RWPE2 (cell line): ENCODE measurements at places on chromosomes 4 and X.

DNA sequence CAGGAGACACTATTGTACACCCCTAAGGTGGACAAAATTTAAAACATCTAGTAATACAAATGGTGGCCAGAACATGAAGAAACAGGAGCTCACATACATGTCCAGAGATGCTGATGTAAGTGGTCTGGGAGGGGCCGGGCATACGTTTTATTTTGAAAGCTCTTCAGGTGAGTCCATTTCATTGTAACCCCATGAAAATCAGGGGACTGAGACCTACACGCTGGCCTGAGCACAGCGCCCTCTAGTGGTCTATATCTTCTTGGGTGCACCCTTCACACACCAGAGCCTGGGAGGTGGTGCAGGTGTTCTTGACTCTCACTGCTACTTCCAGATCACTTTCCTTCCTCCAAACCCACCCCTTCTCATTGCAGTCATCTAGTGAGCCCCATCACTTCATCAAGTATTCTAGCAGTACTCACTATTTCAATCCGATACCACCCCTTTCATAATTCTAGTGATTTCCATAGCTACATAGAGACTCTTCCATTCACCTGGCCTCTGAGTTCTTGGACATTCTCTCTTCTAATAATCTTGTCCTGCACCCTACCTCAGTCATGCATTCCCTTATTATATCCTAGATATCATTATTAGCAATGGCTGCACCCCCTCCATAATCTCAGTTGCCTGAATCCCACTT lies 4.3 kb upstream of the TLR6 start:
- H3K27me3 ChIP-seq = no peaks in the 10 kb centered on the region
- H3K27ac ChIP-seq = no peak overlapping the region
- no peak for DNase-seq

DNA sequence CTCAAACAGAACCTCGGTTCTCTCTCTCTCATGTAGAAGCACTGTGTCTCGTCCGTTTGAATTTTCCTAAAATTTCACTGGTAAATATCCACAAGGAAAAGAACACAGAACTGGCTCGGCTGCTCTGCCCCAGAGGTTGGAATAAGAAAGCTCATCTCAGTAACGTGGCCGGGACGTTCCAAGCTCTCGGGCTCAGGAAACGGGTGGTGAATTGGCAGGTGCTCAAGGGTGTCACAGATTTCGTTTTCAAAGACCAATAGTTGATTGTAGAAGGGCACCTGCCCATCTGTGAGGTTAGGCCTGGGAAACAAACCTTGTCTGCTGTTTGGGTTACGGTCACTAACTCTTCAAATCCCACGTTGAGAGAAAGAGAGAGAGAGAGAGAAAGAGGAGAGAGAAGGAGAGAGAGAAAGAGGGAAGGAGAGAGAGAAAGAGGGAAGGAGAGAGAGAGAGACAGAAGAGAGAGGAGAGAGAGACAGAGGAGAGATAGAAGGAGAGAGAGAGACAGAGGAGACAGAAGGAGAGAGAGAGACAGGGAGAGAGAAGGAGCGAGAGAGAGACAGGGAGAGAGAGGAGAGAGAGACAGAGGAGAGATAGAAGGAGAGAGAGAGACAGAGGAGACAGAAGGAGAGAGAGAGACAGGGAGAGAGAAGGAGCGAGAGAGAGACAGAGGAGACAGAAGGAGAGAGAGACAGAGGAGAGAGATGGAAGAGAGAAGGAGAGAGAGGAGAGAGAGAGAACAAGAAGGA lies 106.6 kb downstream of the CRLF2 start:
- peaks cover 2% of the 10 kb centered on the region for H3K27me3 ChIP-seq
- peak; percentile 23 for DNase-seq
- H3K36me3 ChIP-seq = no peaks in the 10 kb centered on the region
- H3K27ac ChIP-seq = no peak overlapping the region
- H3K4me1 ChIP-seq = no peaks in the 10 kb centered on the region

DNA sequence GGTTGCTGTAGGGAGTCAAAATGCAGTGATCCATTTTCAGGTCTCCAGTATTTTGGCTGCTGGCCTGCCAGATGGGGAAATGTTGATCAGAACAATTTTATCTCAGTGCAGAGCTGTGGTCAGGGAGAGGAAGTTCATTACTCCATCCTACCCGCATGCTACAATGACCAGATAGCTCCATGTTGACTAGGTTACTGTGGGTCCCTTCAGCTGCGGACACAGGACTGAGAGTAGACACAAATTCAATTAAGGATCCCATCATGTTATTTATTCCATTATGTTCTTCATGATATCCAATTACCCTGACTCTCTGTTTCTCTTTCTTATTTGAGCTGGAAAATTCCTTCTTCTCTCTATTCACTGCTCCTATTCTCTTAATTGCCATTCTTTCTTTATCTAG lies 16.3 kb downstream of the SYNPO2 start:
- H3K36me3 ChIP-seq = no peaks in the 10 kb centered on the region
- no peak overlapping the region for H3K4me3 ChIP-seq
- no peaks in the 10 kb centered on the region for H3K4me1 ChIP-seq
- DNase-seq = no peak
- peaks cover 4% of the 10 kb centered on the region for H3K27me3 ChIP-seq

- no peaks in the 10 kb centered on the region for H3K36me3 ChIP-seq
- no peak for DNase-seq
- H3K4me1 ChIP-seq = no peaks in the 10 kb centered on the region
- H3K4me3 ChIP-seq = peak overlapping the region; percentile 49
- peak overlapping the region; percentile 92 for H3K27ac ChIP-seq
These were observed 426 bp upstream of the XIAP start for GRCh38 chrX:123859409-123859845.

DNA sequence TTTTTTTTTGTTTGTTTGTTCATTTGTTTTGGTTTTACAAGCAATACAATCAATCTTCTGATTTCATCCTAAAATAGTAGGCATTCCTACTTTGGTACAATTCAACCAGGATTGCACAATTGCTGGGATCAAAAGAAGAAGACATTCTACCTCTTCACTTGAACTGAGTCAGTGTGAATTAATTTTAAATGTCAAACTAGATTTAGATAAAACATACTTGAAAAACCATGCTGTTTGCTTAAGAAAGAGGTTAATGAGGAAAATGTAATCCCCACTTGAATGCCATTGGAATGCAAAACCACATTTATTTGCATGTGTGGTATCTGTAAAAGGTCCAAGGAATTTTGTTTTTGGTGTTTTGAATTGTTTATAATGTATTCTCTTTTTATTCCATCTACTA lies 40.5 kb downstream of the HAND2 start:
- DNase-seq = no peak
- H3K36me3 ChIP-seq = no peaks in the 10 kb centered on the region
- H3K4me3 ChIP-seq = no peak overlapping the region
- H3K27me3 ChIP-seq = peaks cover 1% of the 10 kb centered on the region

GRCh38 chrX:95754411-95754810 lies 930.2 kb upstream of the DIAPH2 start:
- H3K4me1 ChIP-seq = no peaks in the 10 kb centered on the region
- H3K36me3 ChIP-seq = no peaks in the 10 kb centered on the region
- H3K27me3 ChIP-seq = no peaks in the 10 kb centered on the region

- H3K27me3 ChIP-seq = no peaks in the 10 kb centered on the region
- no peaks in the 10 kb centered on the region for H3K4me1 ChIP-seq
- H3K36me3 ChIP-seq = no peaks in the 10 kb centered on the region
- DNase-seq = no peak
- H3K27ac ChIP-seq = no peak overlapping the region
- no peak overlapping the region for H3K4me3 ChIP-seq
These were observed 749.6 kb downstream of the RAB28 start for GRCh38 chr4:12734586-12734985.

DNA sequence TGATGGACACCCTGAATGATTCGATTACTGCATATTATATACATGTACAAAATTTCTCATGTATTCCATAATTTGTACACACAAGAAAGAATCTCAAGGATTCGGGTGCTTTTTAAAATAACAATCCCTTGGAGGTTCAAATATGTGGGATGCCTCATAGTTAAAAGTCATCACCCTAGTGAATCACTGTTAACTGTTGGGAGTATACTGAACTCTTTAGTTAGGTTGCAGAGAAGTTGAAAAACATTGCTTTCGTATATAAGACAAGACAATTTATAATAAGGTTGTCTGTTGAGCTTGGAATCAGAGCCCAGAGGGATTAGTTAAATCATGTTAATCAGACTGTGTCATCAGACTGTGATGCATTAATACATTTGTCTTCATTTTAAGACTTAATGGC lies 15.6 kb downstream of the DCK start:
- peaks cover 6% of the 10 kb centered on the region for H3K4me1 ChIP-seq
- H3K27me3 ChIP-seq = no peaks in the 10 kb centered on the region
- H3K4me3 ChIP-seq = no peak overlapping the region
- DNase-seq = no peak
- H3K36me3 ChIP-seq = peaks cover 4% of the 10 kb centered on the region; the same call in 1 of the 2 replicates

- no peaks in the 10 kb centered on the region for H3K36me3 ChIP-seq
- H3K4me3 ChIP-seq = no peak overlapping the region
- no peak overlapping the region for H3K27ac ChIP-seq
- no peak for DNase-seq
These were observed 181.7 kb downstream of the SLC39A8 start for GRCh38 chr4:102163404-102164140.

DNA sequence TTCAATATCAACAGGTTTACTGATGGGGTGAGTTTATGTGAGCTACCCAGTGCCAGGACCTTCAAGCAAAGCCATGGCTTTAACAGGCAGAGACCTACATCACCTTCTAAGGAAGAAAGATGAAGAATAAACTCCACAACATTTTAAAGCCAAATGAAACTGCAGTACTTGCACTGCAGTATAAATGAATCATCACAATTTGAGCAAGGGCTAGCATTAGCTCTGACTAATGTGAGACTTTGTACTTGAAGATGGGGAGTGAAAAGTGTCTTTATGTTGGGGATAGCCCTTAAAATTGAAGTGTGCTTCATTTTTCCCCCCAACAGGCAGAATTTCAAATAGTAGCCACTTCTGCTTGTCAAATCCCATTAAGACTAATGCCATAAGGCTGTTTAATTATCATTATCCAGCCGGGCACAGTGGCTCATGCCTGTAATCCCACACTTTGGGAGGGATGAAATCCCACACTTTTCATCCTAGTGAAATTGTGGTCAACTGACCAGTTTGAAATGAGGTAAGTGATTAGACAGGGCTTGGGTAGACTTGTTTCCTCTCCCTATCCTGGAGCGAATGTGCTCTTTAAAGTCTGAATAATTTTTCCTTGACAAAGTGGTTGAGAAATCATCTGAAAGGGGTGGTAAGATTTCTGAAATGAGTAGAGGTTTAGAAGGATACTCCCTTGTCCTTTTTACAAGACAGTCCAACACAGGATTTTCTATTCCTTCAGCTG lies 27.2 kb upstream of the GPR34 start:
- H3K27me3 ChIP-seq = no peaks in the 10 kb centered on the region
- H3K4me3 ChIP-seq = no peak overlapping the region
- no peaks in the 10 kb centered on the region; the same call in 1 of the 2 replicates for H3K36me3 ChIP-seq
- no peak for DNase-seq

- H3K36me3 ChIP-seq = no peaks in the 10 kb centered on the region
- DNase-seq = no peak
- H3K4me1 ChIP-seq = no peaks in the 10 kb centered on the region
- no peaks in the 10 kb centered on the region for H3K27me3 ChIP-seq
These were observed 58.9 kb downstream of the NAF1 start for GRCh38 chr4:163107754-163108153.

GRCh38 chr4:122285285-122285684 lies 93.5 kb upstream of the ADAD1 start:
- DNase-seq = no peak
- H3K4me1 ChIP-seq = no peaks in the 10 kb centered on the region
- no peak overlapping the region for H3K27ac ChIP-seq
- H3K27me3 ChIP-seq = no peaks in the 10 kb centered on the region
- no peak overlapping the region for H3K4me3 ChIP-seq

- H3K36me3 ChIP-seq = no peaks in the 10 kb centered on the region
- peaks cover 22% of the 10 kb centered on the region for H3K4me1 ChIP-seq
- H3K4me3 ChIP-seq = no peak overlapping the region
These were observed 27.8 kb downstream of the SLC25A5 start for GRCh38 chrX:119495734-119496726.

- no peak overlapping the region for H3K4me3 ChIP-seq
- no peaks in the 10 kb centered on the region for H3K36me3 ChIP-seq
- no peak for DNase-seq
- H3K4me1 ChIP-seq = no peaks in the 10 kb centered on the region
- H3K27me3 ChIP-seq = no peaks in the 10 kb centered on the region
- H3K27ac ChIP-seq = no peak overlapping the region
These were observed 1120.5 kb downstream of the ADGRL3 start for GRCh38 chr4:62320612-62321011.

GRCh38 chr4:107452717-107453630 lies 267.1 kb downstream of the PAPSS1 start:
- H3K4me3 ChIP-seq = no peak overlapping the region
- no peaks in the 10 kb centered on the region for H3K27me3 ChIP-seq
- no peak overlapping the region for H3K27ac ChIP-seq
- H3K36me3 ChIP-seq = no peaks in the 10 kb centered on the region

- no peak overlapping the region for H3K4me3 ChIP-seq
- no peak for DNase-seq
- H3K27ac ChIP-seq = peak overlapping the region; percentile 30
- H3K36me3 ChIP-seq = peaks cover 100% of the 10 kb centered on the region
- H3K4me1 ChIP-seq = peaks cover 17% of the 10 kb centered on the region
These were observed 7.7 kb downstream of the OCIAD2 start for GRCh38 chr4:48898733-48899431.
